ENCODE measurements at places on chromosomes 3 and 15.
A peak's percentile ranks its signal among the peaks of the same experiment; 100 is the strongest.

GRCh38 chr3:37580237-37580636 lies 281.4 kb upstream of the CTDSPL start:
- DNase-seq = no peak

DNA sequence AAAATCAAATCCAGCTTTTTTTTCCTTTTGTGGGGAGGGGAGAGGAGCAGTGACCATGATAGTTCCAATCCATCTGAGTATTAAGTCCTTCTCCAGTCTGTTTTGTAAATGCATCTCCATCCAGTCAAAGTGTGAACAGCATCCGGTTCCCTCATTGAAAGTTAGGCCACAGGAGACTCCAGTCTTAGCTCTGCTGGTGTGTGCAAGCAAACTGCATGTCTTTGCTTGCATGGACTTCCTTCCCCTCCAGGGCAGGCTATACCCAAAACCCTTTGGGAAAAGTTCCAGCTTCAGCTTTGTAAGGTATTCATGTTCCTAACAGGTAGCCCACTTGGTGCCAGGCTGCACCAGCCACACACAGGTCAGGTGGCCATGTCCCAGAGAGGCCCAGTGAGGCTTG lies 3.1 kb upstream of the MAN2C1 start:
- DNase-seq = no peak

GRCh38 chr3:46922871-46923558 lies 45.5 kb downstream of the PTH1R start:
- no peak for DNase-seq

GRCh38 chr15:68678746-68679145 lies 100.0 kb downstream of the CORO2B start:
- no peak for DNase-seq

GRCh38 chr15:48467801-48468200 lies 136.6 kb downstream of the DUT start:
- no peak for DNase-seq

GRCh38 chr3:119170821-119171220 lies 2.6 kb upstream of the UPK1B start:
- no peak for DNase-seq

- peak; percentile 89 for DNase-seq
Measured at GRCh38 chr15:39641191-39641889, 60.5 kb downstream of the THBS1 start.

DNA sequence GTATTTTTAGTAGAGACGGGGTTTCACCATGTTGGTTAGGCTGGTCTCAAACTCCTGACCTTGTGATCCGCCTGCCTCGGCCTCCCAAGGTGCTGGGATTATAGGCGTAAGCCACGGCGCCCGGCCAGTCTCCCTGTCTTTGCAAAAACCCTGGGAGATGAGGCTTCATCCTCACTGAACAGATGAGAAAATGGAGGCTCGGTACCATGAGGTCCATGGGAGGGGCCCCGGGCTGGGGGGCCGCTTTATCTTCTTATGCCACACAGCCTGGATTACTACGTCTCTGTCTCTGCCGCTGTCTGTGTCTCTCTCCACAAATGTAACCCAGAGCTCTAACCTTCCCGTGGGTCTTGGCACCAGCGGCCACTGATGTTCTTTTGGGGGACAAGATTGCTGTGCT lies 39.1 kb downstream of the ABTB1 start:
- no peak for DNase-seq

DNA sequence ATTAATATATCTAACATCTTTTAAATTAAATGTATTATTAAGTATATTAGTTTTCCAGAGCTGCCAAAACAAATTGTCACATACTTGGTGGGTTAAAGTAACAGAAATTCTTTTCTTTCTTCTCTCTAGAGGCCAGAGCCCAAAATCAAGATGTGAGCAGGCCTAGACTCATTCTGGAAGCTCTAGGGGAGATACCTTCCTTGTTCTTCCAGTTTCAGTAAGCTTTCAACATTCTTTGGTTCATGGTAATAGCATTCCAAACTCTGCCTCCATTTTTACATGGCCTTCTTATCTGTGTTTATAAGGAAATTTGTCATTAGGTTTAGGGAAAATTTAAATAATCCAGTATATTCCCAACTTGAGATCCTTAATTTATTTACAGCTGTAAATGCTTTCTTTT lies 1054.6 kb upstream of the GBE1 start:
- DNase-seq = no peak

- no peak for DNase-seq
Measured at GRCh38 chr3:131077904-131078303, 51.2 kb downstream of the NEK11 start.

DNA sequence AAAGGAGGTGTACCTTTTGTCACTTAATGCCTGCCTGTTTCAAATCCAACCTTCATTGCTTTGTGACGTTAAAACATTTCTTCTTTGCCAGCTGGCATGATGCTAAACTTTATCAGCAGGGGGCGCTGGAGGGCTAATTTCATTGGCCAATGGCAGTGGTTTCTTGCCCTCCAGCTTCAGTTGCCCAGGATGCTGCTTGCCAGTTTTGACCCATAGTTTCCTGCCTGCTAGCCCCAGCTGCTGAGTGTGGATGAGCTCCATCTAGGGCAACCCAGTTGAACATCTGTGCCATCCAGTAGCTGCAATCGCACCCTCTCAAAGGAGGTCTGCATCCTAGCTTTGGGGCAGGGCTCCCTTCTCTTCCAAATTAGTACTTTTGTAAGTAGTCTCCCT lies 22.1 kb downstream of the ACKR2 start:
- peak; percentile 85 for DNase-seq

GRCh38 chr3:98513091-98513511 lies 9.6 kb downstream of the CLDND1 start:
- DNase-seq = peak; percentile 89

- peak; percentile 8 for DNase-seq
Measured at GRCh38 chr3:131730581-131730980, 227.8 kb upstream of the MRPL3 start.

DNA sequence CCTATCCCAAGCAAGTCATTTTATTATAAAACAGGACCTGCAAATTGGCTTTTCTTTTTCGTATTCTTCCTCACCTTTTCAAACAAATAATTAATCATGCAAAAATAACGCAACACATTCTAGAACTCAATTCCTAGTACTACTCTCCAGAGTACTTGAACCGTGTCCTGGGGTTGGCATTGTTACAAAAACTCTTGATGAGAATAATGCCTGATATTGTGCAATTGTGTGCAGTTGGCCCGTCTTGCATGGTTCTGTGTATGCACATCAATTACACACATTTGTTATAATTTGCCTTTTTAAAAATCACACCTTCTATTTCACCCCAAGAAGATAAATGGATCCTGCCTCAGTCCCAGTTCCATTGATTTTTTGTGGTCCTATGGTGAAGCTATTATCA lies 205.4 kb downstream of the EPHB1 start:
- DNase-seq = no peak

DNA sequence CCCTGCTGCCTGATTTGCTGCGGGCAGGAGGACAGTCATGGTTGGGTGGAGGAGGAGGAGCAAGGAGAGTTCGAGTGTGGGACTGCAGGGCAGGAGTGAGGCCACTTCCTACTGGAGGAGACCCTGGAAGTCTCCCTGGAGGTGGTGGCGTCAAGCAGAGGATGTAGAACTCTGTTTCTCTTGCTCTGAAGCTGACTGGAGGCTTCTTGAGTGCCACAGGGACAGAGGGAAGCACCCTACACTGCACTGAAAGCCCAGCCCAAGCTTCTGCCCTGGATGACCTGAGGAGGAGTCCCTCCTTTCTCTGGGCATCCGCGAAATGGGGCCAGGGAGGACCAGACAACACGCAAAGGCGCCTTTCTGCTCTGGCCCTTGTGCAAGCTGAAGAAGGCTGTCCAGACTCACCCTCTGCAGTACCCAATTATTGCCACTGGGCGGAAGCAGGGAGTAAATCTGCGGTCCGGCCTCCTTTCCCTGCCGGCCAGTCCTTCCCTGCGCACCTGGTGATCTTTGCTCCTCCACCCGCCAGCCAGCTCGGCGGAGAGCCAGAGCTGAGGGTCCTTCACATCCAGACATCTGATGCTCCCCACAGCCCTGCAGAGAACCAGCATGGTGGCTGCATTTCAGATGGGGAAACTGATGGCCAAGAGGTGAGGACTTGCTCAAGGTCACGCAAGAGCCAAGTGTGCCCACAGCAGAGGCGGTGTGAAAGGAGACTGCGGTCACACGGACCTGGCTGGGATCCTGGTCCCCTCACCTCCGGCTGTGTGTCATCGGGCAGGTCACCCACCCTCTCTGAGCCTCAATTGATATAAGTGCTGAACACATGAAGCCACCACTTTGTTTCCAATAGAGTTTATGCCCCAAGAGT lies 207.1 kb downstream of the TBC1D2B start:
- DNase-seq = peak; percentile 73
